Activated CD8-positive, alpha-beta memory T cell treated with anti-CD3 and anti-CD28 coated beads for 48 hours (primary cell): ENCODE measurements at places on chromosomes 1 and 21.

DNA sequence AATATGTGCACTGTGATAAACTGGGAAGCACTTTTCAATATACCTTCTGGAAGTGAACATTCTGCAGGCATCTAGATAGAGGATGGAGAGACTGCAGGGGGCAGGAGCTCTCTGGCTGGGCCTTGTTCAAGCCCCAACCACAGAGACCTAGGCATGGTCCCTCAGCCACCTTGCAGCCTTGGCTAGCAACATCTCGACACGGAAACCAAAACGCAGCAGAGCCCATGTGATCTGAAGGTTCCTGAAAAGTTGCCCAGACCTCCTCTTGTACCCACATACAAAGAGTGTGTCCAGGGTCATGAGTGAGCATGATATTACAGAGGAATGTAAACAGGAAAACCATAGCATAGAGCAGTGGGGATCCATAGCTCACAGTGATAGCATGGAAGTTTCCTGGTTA lies 33.1 kb upstream of the SAMD11 start:
- no peak for DNase-seq

- DNase-seq = no peak
Observed at GRCh38 chr1:85579622-85580021, 939 bp upstream of the CCN1 start.

DNA sequence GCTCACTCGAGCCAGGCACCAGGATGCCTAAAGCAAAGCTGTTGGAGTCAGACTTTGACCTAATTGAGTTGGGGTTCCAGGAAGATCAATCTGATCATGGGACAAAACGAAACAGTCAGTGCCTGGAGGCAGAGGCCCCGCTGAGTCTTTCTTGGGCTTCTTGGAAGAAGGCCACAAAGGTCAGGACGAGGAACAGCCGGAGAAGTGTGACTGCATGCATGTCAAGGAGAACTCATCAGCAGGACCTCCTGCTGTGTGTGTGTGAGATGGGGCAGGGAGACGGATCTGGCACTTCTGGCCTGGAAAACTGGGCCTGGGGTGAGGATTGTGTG lies 190.8 kb downstream of the CAMTA1 start:
- DNase-seq = no peak

DNA sequence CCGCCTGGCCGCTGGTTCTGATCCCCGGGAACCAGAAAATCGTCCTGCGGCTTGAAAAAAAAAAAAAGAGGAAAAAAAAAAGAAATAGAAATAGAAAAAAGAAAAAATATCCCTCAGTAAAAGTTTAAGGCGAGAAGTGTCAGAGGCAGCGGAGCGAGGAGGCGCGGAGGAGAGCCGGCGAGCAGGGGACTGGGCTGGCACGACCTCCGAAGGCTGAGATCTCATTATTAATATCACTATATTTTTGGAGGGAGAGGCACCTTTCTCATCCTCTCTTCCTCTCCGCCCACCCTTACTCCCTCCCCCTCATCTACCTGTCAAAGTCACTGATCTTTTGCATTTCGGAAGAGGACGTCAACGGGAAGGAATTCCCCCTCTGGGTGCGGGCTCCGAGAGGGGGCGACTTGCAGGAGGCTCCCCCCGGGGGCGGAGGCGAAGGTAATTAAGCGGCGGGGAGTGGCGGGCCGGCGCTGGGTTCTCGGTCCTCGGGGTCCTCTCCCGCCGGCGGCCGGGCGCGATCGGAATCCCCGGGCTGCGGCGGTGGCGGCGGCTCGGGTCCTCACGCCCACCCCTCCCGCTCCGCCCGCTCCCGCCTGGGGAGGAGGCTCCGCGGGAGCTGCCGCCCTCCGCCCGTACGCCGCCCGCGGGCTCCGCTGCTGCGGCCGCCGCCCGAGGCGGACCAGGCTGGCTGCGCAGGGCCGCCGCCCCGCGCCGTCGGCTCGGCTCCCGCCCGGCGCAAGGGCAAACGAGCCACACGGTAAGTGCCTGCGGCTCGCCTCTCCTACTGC lies at the start of gene NTNG1:
NTNG1 (plus strand) TSS at position 337 of the 788 bp plus-strand sequence.
- DNase-seq = no peak

GRCh38 chr1:7375781-7376660 lies 395.1 kb upstream of the VAMP3 start:
- no peak for DNase-seq

DNA sequence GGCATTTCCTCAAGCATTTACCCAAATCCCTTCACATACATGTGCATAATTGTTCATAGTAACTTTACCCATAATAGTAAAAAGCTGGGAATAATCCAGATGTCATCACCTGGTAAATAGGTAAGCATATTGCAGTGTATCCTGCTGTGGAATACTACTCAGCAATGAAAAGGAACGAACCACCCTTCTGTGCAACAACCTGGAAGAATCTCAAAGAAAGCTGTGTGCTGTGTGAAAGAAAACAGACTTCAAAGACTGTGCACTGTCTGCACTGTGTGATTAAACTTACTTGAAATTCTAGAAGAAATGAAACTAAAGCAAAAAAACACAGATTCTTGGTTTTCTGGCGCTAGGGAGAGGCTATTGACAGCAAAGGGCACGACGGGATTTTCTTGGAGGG lies 13.5 kb downstream of the TFF2 start:
- no peak for DNase-seq

DNA sequence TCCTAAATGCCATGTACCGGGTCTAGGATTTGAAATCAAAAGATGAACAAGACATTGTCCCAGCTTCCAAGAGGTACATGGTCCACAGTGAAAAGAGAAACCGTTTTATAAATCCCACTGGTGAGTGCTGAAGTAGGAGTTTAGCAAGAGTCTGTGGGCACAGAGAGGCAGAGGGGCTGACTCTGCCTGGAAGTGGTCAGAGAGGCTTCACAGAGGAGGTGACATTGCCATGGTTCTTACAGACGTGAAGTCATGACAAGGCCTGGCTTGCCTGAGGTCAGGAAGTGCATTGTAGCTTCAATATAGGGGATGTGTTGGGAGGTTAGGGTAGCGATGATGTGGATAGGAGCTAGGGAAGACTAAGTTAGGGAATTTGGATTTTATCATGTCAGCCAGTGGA lies 28.4 kb downstream of the MAPKAPK2 start:
- DNase-seq = no peak
